ENCODE measurements at places on chromosomes 4 and X. TPM values are rescaled to one million over a fixed set of nuclear protein-coding genes. Genes with fewer than 3 reads are reported as not detected.

The GAB3 gene
- total RNA-seq, result 5.5 TPM

The MAGEB17 gene
- 2.4 TPM for total RNA-seq

The NPFFR2 gene
- total RNA-seq, result 0.54 TPM

The AREG gene
- 2.2 TPM for total RNA-seq

The FAM47A gene
- total RNA-seq, result not detected

The FHL1 gene
- total RNA-seq, result 3,106 TPM

The DMD gene
- 225 TPM for total RNA-seq

The TMEM271 gene
- total RNA-seq, result not detected

The NLGN3 gene
- 2.5 TPM for total RNA-seq

The RIPPLY1 gene
- total RNA-seq, result not detected

The GYPB gene
- not detected for total RNA-seq

The UGT2A2 gene
- not detected for total RNA-seq

The RPA4 gene
- 6.1 TPM for total RNA-seq

The MAOB gene
- 73.0 TPM for total RNA-seq
